ENCODE measurements at places on chromosomes 6 and 20. TPM values are rescaled to one million over a fixed set of nuclear protein-coding genes. Genes with fewer than 3 reads are reported as not detected.

The HLA-DOB gene
- total RNA-seq, result 0.52 TPM

The TMEM74B gene
- 1.1 TPM for total RNA-seq

- DNase-seq, result no peak
These were observed 50.3 kb upstream of the NAA20 start for GRCh38 chr20:19966840-19967239.

DNA sequence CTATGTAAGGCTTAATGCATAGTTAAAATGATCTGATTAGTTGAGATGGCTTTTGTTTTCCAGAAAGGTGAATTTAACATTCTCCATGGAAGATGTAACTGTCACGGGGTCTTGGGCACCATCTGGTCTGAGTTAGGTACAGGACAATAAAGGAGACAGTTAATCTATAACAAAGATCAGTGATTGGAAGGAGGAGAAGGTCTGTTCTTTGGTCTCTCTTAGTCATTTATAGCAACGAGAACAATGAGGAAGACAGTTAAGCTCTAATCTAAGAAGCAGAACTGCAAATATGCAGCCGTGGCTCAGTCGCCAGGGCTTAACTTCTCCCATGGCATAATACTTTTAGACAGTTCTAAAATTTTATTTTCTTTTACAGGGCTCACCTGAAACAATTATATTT is 405.5 kb upstream of the SULF2 start:
- DNase-seq, result no peak

DNA sequence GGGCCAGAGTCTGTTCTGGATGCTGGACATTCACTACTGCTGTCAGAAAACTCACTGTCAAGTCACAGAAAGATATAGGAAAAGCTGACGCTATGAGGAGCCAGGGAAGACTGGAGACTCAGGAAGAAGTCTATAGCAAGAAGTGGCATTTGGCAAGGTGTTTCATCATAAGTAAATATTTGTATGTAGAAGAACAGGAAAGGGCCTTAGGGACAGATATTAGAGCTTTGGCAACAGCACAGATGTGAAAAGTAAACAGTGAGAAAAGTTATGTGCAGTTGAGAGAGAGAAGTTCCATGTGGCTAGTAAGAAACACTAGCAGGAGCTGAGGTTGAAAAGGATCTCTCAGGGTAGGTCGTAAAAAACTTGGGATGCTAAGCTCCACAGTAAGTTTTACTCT is 868.9 kb downstream of the PHF3 start:
- DNase-seq, result no peak

GRCh38 chr6:5695260-5696245 is 311.2 kb downstream of the NRN1 start:
- no peak for DNase-seq

DNA sequence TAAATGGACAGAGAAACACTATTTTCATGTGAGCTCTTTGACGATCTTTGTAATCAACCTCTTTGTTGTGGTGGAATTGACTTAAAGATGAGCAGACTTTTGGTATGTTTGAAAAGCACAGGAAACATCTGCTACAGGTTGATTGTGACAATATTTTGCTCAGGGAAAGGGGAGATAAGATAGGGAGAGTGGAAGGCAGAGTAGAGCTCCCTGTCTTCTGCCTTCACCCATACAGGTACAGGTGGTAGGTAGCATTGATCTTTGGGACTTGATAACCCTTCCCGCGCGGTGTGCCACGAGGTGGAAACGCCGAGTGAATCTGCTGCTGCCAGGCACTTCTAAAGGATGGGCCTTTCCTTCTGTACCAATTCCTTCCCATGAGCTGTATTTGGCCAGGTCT is 183.6 kb downstream of the UTRN start:
- no peak for DNase-seq

The DLK2 gene
- 4.7 TPM for total RNA-seq

The PDE7B gene
- total RNA-seq, result 16.5 TPM

DNA sequence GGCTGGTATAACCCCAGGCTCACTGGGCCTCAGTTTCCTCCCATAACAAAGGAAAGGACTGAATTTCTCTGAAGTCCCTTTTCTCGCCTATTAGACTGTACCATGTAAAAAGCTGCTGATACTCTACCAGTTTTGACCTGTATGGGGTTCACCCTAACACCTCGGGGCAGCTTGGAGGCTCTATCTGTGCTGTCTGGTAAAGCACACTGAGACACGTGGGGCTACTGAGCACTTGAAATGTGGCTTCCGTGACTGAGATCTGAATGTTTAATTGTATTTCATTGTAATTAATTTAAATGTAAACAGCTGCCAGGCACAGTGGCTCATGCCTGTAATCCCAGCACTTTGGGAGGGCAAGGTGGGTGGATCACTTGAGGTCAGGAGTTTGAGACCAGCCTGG is 24.0 kb downstream of the BMP7 start:
- DNase-seq, result no peak

The MMS22L gene
- 19.9 TPM for total RNA-seq

The ALDH5A1 gene
- total RNA-seq, result 22.5 TPM

The GNAS-AS1 gene
- 6.3 TPM for total RNA-seq

- no peak for DNase-seq
These were observed 183.0 kb upstream of the QKI start for GRCh38 chr6:163231356-163232014.

The E2F3 gene
- total RNA-seq, result 24.2 TPM

GRCh38 chr6:157980288-157981131 is 1.2 kb upstream of the SYNJ2 start:
- no peak for DNase-seq

The MYL9 gene
- 248 TPM for total RNA-seq

GRCh38 chr6:43096451-43097097 is 20.5 kb downstream of the PTK7 start:
- no peak for DNase-seq

DNA sequence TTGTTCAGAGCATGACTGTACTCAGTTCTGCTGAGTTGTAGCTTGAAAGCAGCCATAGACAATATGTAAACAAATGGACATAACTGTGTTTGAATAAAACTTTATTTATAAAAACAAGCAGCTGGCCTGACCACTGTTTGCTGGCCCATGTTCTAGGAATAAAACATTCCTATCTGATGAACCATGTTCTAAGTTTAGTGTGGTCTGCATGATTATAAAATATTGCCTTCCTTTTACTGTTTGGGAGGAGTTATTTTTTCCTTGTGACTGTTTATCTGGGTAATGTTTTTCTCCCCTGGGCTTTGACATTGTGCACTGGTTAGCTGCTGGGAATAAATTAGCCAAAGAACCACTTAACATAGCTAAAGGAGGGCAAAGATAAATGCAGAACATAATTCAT is 55.1 kb downstream of the CDS2 start:
- no peak for DNase-seq

The MRAP2 gene
- total RNA-seq, result 2.7 TPM

GRCh38 chr20:57231951-57232428 is 34.5 kb downstream of the BMP7 start:
- no peak for DNase-seq

- no peak for DNase-seq
These were observed 32.4 kb upstream of the PBOV1 start for GRCh38 chr6:138250513-138251247.

The ZMYND8 gene
- 119 TPM for total RNA-seq

GRCh38 chr6:39273406-39273821 is 40.8 kb downstream of the KCNK17 start:
- no peak for DNase-seq

The SAMD3 gene
- 0.38 TPM for total RNA-seq

DNA sequence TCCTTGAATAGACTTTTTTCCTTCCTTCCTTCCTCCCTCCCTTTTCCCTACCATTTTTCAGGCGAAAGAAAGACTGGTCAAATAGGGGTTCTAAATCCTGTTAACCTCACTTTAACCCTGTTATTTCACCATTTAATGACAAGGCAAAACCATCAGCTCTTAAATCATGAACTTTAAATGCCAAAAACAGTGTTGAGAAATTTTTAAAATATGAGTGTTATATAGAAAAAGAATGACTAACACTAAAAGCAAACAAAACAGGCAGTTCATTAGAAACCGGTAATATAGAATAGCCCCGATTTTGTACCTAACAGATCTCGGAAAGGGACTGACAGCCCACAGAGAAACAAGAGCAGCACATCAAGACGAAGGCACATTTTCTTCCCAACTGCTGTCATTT is 57.4 kb upstream of the CEP85L start:
- no peak for DNase-seq

- DNase-seq, result no peak
These were observed 109.4 kb downstream of the CRYBG1 start for GRCh38 chr6:106469882-106470281.

The MYBL2 gene
- 24.3 TPM for total RNA-seq

The DDX43 gene
- not detected for total RNA-seq

- DNase-seq, result no peak
These were observed 217.0 kb upstream of the CST7 start for GRCh38 chr20:24732076-24732475.

DNA sequence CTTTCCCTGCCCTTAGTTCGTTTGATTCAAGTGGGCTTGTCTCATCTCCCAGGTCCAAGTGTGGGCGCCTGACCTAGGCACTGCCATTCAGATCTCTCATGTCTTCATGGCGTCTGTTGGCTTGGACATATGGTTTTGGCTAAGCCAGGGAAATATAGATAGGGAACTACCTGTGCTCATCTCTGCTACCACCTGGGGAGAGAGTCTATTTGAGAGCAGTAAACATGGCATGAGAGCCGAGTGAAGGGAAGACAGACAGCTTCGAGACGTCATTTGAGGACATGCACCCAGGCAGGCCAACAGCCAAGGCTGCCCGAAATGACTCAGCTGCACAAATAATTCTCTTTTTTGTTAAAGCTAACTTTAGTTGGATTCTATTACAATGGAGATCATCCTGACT is 370.7 kb upstream of the AGPAT4 start:
- no peak for DNase-seq

DNA sequence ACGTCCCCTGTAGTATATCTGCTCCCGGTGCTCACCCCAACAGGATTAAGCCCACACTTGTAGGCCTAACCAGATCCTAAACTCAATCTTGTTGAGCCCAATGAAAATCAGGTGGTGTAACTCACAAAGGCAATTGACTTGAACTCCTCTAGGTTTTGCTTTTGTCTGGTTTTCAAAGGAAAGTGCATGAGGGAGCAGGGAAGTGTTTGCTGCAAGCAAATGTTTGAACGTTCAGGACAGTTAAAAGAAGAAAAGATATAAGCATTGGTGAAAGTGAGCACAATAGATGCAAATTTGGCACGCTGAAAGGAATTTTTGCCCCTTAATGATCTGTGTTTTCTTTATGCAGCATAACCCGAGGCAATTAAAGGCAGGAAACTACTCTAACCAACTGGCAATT is 212.6 kb downstream of the PLCB1 start:
- DNase-seq, result no peak

DNA sequence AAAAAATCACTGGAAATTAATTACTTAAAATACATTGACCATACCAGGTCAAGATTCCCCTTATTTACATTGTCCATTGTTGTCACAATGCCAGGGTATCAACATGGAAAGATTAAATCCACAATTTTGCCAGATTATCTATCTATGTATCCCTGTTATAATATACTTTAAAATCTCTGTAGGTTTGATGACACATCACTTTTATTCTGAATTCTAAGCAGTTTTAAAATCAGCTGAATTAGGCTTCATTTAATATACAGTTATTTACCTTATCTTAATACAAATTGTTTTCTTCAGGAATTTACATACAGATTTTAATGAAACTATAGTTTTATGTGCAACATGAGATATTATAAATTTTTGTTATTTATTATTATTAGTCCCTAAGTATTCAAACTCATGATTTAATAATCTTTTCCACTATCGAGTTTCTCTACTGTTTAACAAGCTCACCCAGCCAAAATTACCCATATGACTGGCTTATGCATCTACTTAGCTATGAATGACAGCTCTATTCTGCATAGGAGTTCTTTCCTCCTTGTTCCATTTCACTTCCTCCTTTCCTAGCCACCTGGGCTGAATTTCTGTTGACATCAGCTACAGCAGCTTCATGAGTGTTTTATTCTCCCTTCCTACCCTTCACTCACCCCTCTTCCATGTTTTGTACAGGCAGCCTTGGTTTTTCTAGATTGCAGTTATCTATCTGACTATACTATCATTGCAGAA is 654.2 kb upstream of the MAP3K7 start:
- no peak for DNase-seq

The BMP5 gene
- 4.9 TPM for total RNA-seq

The RRBP1 gene
- total RNA-seq, result 211 TPM

The PPP1R16B gene
- total RNA-seq, result not detected

The BPIFA2 gene
- total RNA-seq, result not detected

The KIF13A gene
- 57.0 TPM for total RNA-seq

- no peak for DNase-seq
These were observed 32.2 kb downstream of the KCNB1 start for GRCh38 chr20:49450281-49450721.

The MROH8 gene
- 4.9 TPM for total RNA-seq

The ARFRP1 gene
- total RNA-seq, result 46.1 TPM

- no peak for DNase-seq
These were observed 377.6 kb upstream of the CITED2 start for GRCh38 chr6:139752086-139752485.

The HLA-DQA1 gene
- not detected for total RNA-seq

The POU5F1 gene
- 0.47 TPM for total RNA-seq

The EBF4 gene
- 78.8 TPM for total RNA-seq

GRCh38 chr6:6912817-6913744 is 194.7 kb upstream of the RREB1 start:
- no peak for DNase-seq

DNA sequence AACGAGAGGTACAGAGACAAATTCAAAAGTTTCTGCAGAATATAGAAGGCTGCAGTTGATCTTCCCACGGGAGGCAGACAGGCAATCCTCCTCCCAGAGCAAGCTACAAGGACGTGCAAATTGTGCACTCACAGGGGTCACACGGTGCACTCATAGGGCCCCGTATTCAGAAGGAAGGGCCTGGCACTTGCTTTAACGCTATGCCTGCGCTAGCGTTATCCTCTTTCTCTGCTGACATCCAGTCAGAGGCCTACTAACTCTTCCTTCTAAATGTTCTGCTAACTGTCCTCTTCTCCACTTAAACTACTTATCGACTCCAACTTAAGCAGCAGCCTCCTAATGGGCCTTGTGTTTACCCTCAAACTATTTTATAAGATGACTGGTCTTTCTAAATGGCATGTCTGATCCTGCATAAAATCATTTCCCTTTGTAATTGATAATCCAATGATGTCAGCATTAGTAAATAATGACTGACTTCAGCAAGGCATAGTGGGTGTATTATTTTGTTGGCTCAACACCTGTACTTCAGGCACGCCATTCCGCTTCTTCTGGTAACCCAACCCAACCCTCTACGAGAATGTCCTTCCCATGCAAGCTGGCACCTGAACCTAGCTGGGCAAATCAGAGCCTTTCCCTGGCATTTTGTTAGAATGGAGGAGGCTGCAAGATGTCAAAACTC is 2.2 kb downstream of the IFNGR1 start:
- no peak for DNase-seq

DNA sequence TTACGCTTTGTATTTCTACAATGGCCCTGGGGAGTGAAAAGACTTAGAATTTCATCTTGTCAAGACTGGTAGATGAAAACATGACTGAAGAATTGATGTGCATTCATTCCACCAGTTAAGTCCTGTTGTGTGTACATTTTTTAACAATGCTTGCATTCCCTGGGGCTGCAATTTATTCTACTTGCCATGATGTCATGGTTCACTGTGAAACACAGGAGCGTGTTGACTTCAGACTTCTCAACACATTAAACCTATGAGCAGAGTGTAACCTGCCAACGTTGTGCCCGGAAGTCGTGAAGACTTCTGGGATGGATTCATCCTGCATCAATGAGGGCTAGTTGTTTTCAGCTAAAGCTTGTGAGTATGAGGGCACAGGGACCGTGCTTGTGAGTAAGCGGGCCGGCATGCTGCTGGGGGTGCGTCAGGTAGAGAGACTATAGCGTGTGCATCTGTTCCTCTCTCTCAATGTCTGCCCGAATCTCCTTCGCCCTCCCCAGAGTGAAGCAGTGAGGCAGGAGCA is 26.3 kb upstream of the RIMS4 start:
- no peak for DNase-seq

Data from mesothelial cell of epicardium (in vitro differentiated cells).